ENCODE measurements at places on chromosomes 5 and 9. TPM values are rescaled to one million over a fixed set of nuclear protein-coding genes. Genes with fewer than 3 reads are reported as not detected.

Gene FAM169A
- under 0.01 TPM for total RNA-seq

Gene SPINK7
- not detected for total RNA-seq

Gene SLC1A1
- 0.96 TPM for total RNA-seq

Gene CTXN3
- not detected for total RNA-seq

Data from epithelial cell of alveolus of lung (primary cell).